Kasumi-1 (cell line): ENCODE measurements at places on chromosomes 4 and X.

GRCh38 chr4:72352711-72353110, 216.3 kb downstream of the ADAMTS3 start:
- DNase-seq = no peak

DNA sequence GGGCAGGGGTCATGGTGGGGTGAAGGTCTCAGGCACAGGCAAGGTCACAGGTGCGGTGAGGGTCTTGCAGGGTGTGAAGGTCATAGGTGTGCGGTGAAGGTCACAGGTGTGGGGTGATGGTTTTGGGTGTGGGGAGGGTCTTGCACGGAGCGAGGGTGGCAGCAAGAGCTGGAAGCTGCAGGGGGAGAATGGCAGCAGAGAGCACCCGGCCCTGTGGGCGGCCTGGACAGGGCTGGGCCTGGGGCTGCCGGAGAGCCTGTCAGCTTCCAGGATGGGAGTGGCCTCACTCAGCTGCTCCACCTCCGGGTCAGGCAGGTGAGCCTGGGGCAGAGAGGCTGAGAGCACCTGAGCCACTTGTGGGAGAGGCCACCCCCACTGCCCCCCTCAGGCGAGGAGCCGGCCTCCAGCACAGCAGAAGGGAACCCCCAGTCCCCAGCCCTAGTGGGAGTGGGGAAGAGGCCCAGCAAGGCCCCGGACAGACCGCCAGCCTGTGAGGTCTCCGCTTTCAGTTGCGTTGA, 1.5 kb downstream of the MSANTD1 start:
- DNase-seq = no peak

GRCh38 chr4:74364652-74365491, at the start of gene EREG:
TSS of gene EREG (plus strand) at chr4:74365145. CDS start at chr4:74365309, 164 bp downstream.
- DNase-seq = no peak

- DNase-seq = no peak
Observed at GRCh38 chr4:97938141-97938540, 205.1 kb downstream of the STPG2 start.

GRCh38 chr4:163484906-163485305, 9.6 kb upstream of the TMA16 start:
- peak; percentile 71 for DNase-seq

- DNase-seq = peak; percentile 86
Observed at GRCh38 chr4:102862016-102862415, 6.8 kb upstream of the CISD2 start.

DNA sequence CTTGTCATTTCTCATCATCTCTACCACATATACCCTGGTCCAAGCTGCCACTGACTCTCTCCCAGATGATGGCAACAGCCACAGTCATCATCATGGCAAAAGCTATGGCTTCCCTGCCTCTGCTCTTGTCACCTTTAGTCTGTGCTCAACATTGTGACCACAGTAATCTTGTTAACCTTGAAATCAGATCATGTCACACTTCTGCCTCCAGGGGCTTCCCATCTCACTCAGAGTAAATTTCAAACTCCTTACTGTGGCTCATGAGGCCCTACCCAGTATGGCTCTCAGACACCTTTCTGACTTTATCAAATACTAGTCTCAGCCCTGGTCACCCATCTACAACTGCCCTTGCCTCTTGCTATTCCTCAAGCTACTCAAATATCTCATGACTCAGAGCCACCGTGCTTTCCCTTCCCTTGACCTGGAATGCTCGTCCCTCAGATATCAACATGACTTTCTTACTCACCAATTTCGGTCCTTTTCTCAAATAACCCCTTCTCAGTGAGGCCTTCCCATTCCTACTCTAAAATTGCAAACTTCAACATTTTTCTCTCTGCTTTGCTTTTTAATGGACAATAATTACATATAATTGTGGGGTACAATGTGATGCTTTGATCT, 41.1 kb upstream of the STIM2 start:
- DNase-seq = no peak

DNA sequence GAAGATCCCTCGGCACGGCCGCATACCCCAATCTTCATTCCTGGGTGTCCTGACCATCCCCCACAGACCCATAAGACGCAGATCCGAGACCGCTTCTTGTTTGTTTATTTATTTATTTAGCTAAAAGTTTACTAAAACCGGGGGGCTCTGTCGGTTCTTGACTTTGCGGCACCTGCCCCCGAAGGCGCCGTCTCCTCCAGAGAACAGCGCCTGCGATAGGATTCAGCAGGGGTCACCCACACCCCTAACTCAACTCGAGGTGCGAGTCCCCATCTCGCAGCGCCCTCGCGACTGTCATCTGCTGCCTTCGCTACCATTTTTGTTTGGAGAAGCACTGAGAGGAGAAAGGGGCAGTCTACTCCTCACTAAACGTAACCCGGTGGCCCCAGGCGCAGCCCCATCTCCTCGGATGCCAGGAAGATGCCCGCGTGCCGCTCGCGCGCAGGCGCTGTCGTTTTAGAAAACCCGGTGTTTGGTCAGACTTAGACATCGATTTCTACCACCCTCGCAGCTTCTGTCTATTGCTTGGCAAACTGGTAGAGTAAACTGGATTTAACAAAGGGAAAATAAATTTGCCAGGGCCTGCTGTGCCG, 18.9 kb upstream of the GPR101 start:
- DNase-seq = no peak

GRCh38 chrX:6131287-6131686, 97.4 kb downstream of the NLGN4X start:
- DNase-seq = no peak

DNA sequence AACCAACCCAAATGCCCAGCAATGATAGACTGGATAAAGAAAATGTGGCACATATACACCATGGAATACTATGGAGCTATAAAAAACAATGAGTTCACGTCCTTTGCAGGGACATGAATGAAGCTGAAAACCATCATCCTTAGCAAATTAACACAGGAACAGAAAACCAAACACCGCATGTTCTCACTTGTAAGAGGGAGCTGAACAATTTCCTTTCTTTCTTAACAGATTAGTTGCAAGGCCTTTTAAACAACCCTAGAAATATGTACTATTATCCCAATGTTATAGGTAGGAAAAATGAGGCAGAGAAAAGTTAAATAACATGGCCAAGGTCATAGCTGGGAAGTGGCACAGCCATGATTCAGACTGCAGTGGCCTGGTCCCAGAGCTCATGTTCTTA, 5.8 kb upstream of the OCIAD2 start:
- DNase-seq = no peak

GRCh38 chr4:24781999-24782745, 13.2 kb upstream of the SOD3 start:
- no peak for DNase-seq

DNA sequence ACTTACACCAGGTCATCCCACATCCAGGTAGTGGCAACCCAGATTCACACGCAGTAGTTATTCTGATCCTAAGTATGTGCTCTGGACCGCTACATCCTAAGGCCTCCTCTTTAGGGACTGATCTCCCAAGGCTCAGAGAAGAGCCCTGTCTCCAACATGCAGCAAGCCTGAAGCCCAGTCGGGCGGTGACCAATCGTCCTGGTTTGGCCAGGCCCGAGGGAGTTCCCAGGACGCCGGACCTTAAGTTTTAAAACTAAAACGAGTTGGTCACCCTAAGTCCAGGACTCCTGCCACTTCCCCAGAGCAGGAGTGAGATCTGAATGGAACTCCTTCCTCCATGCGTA, 385 bp downstream of the LYAR start:
- no peak for DNase-seq
